Foreskin keratinocyte (primary cell): ENCODE measurements at places on chromosomes 13 and 19.

DNA sequence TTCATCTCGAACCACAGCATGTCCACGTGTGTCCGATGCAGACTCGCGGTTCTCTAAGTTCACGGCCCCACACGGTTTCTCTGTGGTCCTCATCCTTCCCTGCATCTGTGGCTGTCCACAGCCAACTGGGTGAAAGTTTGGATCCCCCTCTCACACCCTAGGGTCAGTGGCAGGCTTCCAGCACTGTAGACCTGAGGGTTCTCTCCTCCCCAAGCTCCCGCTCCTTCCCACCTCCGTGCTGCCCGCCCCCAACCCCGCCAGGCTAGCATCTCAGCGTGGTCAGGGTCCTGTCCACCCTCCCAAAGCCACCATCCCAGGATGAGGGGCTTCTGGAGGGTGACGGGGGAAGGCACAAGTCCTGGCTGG lies 3.0 kb downstream of the ANGPTL4 start:
- no peak for DNase-seq

GRCh38 chr19:7729831-7730285 lies 2.1 kb downstream of the CLEC4G start:
- DNase-seq: no peak

DNA sequence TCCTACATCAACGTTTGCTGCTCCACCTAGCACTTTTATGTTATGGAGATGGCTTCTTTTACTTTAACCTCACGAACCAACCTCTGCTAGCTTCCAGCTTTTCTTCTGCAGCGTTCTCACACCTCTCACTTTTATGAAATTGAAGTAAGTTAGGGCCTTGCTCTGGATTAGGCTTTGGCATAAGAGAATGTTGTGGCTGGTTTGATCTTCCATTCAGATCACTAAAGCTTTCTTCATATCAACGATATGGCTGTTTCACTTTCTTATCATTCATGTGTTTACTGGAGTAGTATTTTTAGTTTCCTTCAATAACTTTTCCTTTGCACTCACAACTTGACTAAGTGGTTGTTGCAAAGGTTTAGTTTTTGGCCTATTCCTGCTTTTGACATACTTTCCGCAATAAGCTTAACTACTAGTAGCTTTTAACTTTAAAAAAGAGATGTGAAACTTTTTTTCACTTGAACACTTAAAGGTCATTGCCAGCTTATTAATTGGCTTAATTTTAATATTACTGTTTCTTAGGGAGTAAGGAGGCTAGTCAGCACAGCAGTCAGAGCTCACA lies 60.0 kb upstream of the SPRY2 start:
- DNase-seq: no peak

GRCh38 chr13:29749401-29750182 lies 100.8 kb downstream of the UBL3 start:
- DNase-seq: no peak

- peak; percentile 19 for DNase-seq
Measured at GRCh38 chr13:71879129-71879535, 12.1 kb upstream of the DACH1 start.

DNA sequence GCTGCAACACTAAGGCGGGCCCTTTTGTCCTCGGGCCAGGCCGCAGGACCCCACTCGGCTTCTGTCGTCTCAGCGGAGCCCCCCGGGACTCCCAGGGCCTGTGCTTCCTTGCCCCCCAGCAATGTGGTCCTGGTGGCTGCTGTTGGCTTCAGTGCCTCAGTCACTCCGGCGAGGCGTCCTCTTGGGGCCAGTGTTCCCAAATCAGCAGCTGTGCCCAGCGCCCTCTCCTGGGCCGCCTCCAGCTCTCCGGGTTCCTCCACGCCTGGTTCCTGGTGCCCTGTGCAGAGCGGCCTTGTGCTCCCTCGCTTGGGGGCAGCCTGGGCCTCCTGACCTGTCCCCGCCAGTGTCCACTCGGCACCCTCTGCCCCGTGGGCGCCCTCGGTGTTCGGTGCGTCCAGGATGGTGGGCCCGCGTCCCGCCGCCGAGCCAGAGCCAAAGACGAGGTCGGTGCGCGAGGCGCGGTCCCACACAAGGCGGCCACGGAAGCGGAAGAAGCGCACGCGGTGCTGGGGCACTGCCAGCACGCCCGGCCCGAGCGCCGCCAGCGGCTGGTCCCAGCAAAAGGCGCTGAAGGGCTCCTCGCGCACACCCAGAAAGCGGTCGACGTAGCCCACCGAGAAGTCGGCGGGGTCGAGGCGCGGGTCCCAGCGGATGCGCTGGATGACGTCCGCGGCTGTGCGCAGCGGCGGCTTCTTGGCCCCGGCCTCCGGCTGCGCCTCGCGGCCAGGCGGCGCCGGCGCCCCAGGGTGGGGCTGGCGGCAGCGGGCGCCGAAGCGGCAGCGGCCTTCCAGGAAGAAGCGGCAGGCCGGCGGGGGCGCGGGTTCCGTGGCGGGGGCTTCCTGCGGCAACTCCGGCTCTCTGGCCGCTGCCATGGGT lies 685 bp downstream of the LENG9 start:
- peak; percentile 69 for DNase-seq

GRCh38 chr19:19900139-19900728 lies 512 bp upstream of the ZNF93 start:
- DNase-seq: no peak

DNA sequence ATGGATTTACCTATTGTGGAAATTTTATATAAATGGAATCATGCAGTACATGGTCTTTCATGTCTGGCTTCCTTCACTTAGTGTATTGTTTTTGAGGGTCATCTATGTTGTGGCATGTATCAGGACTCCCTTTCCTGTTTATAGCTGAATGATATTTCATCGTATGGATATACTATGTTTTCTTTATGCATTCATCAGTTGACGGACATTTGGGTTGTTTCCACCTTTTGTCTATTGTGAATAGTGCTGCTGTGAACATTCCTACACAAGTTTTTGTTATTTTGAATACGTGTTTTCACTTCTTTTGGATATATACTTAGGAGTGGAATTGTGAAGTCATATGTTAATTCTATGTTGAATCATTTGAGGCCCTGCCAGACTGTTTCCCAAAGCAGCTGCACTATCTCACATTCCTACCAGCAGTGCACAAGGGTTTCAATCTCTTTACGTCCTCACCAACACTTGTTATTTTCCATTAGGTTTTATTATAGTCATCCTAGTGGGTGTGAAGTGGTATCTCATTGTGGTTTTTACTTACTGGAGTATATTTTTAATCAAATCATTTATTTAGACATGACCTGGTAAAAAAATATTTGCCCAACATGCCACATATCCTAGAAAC lies 262.7 kb downstream of the DLEU7 start:
- peak; percentile 39 for DNase-seq

- no peak for DNase-seq
Measured at GRCh38 chr13:48923376-48923775, 52.3 kb upstream of the FNDC3A start.
